ENCODE measurements at places on chromosomes 11 and 22.

DNA sequence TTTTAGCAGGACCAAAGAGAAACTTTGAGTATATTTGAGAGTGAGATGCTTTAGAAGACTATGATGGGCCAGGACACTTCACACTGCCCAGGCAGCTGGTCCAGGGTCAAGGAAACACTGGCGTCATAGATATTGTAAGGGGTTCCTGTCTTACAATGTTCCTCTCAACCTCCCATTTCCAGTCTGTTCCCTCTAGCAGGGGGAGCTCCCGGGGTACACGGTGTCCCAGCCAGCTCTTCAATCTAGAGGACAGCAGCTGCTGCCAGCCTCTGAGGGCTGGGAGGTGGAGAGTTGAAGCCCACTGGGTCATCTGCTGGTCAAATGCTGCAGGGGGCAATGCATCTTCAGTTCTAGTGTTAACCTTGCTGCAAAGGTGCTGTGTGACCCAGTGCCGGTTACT is 40.7 kb upstream of the TIMP3 start:
- DNase-seq: no peak

DNA sequence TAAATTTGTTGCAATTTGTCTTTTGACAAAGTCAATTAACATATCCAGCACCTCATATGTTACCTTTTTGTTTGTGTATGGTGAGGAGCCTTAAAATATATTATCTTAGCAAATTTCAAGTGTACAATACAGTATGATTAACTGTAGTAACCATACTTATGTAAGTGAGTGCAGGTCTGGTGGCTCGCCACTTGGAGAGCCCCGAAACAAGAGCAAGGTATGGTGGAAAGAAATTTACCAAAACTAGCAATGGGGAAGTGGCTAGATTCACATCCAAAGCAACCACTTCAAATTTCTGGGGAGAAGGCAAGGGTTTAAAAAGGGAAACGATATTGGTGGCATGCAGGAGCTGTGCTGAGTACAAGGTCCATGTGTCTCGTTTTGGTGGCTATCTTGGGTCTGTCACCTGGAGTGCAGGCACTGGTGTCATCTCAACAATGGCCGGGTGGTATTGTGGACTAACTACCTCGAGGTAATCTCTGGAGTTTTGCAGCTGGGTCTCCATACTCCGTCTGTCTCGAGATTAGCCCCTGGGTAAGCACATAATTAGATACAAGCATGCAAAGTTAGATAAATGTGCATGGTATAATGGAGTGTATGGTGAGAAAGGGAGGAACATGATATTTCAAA is 8.2 kb upstream of the FNBP4 start:
- no peak for DNase-seq

DNA sequence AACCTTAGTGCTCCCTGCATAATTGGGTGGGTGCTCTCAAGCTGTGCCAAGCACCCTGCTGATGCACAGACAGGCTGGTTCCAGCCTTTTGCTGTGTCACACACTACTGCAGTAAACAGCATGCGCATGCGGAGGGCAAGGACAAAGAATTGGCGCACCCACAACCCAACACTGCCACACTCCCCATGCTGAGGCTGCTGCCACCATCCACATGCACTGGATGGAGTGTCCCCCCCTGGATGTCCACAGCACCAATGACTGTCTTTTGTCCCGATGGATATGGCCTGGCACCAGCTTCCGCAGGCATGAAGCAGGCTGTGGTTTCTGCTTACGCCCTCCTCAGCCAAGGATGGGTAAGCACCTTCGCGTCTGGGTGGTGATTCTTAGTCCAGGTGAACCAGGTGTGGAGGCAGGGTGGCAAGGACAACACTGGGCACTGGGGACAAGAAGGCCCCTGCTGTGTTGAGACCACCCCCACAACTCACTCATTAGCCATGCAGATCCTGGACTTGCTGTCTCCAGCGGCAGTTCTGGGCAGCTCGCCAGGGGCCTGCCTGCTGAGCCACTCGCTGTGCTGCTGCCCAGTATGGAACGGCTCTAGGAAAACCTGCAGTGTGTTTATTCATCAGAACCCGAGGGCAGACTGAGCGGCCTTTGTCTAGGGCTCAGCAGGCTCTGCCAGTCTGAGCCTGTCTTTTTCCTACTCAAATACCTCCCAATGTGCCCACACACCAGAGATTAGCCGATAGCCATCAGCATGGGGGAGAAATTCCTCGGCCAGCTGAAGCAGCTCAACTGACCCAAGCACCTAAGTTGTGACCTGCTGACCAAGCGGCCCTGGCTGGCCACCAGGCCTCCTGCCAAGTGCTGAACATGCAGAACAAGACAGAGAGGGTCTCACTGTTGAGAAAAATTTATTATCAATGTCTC is 8.2 kb upstream of the NAP1L4 start:
- no peak for DNase-seq

GRCh38 chr11:71222318-71223080 is 29.9 kb downstream of the SHANK2 start:
- no peak for DNase-seq

DNA sequence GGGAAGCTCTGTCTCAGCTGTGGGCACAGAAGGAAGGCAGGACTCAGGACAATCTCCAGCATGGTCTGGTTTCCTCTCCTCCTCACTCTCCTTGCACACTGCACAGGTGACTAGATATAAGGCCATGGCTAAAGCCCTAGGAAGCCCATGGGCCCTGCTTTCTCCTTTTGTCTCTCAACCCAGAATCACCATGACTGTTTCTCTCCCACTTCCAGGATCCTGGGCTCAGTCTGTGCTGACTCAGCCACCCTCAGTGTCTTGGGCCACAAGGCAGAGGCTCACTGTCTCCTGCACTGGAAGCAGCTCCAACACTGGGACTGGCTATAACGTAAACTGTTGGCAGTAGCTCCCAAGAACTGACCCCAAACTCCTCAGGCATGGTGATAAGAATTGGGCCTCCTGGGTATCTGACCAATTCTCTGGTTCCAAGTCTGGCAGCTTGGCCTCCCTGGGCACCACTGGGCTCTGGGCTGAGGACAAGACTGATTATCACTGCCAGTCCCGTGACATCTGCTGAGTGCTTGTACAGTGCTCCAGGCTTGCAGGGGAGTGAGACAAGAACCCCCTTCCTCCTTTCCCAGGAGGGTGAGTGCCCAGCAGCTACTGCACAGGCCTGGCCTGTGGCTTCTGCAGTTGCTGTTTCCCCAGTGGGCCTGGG is 104.0 kb upstream of the TOP3B start:
- no peak for DNase-seq

- DNase-seq: no peak
Observed at GRCh38 chr11:134644476-134645456, 232.7 kb upstream of the B3GAT1 start.

- no peak for DNase-seq
Observed at GRCh38 chr22:48961705-48962104, 866.0 kb downstream of the BRD1 start.

GRCh38 chr22:44351685-44352377 is 39.1 kb upstream of the SHISAL1 start:
- no peak for DNase-seq

GRCh38 chr11:41775296-41775695 is 315.8 kb upstream of the LRRC4C start:
- DNase-seq: no peak

DNA sequence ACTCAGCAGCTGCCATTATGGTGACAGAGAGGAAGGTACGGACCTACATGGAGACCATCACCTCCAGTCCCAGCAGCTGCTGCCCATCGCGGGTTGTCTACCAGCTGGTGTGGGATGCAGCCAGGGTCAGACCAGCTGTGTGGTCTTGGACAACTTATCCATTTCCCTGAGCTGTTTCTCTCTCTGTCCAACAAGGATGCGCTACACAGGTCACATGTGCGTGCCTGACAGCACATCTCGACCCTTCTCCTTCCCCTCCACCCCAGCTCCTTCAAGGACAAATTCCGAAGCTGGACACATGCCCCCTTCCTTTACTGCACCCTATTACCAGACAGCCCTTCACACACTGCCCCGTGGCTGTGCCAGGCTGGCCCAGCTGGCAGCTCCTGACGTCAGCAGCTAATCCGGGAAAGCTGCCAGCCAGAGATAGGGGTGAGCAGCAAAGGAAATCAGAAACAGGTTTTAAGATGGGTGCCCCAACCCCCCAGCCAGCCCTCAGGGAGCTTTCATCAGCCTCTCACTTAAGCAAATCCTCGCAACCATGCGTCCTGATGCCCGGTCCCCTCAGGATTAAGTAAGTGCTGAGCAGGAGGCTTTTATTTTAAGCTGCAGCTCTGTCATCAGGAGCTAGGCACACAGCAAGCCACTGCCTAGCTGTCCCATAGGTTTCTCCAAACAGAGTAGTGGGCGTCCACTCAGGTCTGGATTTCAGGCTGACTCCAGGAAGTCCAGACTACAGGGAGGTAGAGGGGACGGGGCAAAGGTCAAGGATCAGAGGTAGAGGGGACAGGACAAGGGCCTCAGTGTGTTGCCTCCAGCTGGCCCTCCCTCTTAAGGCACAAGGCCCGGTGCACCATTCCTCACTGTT is 20.3 kb downstream of the TEF start:
- no peak for DNase-seq

GRCh38 chr11:66339162-66339675 is 3.0 kb upstream of the RIN1 start:
- DNase-seq: no peak

DNA sequence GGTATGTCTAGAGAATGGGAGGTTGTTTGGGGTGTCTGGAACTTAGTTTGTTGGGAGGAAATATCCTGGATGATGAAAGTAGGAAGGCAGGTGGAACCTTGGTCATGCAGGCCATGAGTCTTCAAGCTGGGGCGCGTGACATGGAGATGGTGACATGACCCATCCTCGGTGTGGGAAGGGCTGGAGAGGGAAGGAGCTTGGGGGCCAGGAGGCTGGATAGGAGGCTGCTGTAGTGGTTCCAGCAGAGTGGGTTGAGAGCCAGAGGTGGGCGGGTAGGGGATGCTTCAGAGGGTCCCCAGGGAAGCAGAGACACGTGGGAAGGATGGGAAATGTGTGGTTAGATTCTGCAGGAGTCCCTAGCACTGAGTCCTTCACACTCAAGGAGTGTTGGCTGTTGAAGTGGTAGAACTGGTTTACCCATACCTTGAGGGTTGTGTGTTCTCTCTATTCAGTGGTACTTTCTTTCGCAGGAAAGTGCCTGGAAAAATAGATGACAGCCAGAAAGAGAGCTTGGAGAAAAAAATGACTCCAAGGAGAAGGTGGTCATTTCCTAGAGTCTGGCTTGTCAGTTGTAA is 56.8 kb downstream of the LDLRAD3 start:
- no peak for DNase-seq

GRCh38 chr22:30224161-30224857 is 22.2 kb downstream of the LIF start:
- DNase-seq: no peak

GRCh38 chr11:124640666-124641065 is 18.0 kb downstream of the TBRG1 start:
- DNase-seq: no peak

DNA sequence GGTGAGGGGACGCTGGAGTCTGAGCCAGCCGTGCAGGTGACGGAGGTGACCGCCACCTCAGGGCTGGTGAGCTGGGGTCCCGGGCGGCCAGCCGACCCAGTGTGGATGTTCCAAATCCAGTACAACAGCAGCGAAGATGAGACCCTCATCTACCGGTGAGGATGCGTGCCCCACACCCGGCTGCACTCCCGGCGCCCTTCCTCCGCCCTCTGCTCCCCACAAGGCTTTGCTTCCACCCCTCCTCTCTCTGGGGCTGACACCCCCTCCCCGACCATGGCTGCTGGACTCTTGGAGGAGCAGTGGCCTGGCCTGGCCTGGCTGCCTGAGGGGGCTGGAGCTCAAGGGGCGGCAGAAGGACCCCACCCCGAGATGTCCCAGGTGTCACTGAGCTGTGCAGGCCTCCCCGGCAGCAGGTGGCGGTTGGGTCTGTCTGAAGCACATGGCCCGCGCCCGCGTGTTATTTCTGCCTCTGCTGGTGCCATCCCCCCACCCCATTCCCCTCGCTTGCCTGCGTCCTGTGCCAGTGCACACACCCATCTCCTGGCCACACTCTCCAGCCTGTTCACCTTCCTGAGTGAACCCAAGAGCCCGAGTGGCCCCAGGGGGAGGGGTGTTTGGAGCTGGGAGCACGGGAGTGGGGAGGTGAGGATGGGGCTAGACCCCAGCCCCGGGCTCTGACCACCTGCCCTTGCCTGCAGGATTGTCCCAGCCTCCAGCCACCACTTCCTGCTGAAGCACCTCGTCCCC is 2.2 kb downstream of the LRFN4 start:
- no peak for DNase-seq

DNA sequence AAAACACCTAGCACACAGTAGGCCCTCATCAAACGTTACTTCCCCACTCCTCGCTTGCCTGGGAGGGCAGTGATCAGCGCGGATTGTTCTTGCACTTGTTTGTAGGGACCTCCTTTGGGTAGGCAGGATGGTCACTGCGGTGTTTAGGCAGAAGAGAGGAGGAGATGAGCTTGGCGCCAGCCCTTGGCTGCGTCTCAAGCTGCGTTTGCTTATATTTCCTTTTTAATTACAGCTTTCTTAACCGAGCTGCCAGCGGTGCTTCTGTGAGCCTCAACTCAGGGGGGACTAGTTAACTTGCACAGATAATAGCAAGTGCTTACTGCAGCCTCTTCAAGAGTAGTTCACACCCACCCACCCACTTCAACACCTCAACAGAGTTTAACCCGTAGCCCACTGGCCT is 15.1 kb downstream of the IFT27 start:
- DNase-seq: no peak

DNA sequence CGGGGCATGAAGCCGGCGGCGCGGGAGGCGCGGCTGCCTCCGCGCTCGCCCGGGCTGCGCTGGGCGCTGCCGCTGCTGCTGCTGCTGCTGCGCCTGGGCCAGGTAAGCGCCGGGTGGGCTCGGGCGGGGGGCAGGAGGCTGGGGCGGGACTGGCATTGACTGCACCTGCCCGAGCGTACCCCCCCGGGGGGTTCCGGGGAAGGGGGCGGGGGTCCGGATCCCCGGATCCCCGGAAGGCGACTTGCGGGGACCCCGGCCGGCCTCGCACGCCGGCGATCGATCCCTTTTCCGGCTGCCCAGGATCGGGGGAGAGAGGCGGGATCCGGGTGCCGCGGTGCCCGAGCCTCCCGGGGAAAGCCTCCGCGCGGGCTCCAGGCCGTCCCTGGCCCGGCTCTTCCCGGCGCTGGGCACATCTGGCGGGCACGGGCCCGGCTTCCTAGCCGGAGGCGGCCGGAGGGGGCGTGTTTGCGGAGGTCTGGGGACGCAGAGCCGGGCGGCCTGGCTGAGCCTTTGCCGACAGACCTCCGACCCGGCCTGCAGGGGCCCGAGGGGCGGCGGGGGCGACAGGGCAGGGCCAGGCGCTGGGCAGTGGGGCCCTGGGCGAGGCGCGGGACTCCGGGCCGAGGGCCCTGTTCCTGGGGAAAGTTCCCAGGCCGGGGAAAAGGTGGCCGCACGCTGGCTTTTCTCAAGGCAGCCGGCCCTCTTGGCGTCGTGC is 705 bp downstream of the PTPRJ start:
- DNase-seq: no peak

GRCh38 chr22:27580311-27580897 is 221.2 kb downstream of the MN1 start:
- no peak for DNase-seq

GRCh38 chr11:13480198-13480597 is 15.6 kb downstream of the PTH start:
- DNase-seq: no peak

All from stimulated activated CD4-positive, alpha-beta T cell treated with anti-CD3 and anti-CD28 coated beads, Interleukin-15, amount 100 ng/mL, for 1 hour (primary cell).